Activated CD4-positive, alpha-beta T cell treated with anti-CD3 and anti-CD28 coated beads for 48 hours (primary cell): ENCODE measurements at places on chromosomes 16 and 17.
A peak's percentile ranks its signal among the peaks of the same experiment; 100 is the strongest.

DNA sequence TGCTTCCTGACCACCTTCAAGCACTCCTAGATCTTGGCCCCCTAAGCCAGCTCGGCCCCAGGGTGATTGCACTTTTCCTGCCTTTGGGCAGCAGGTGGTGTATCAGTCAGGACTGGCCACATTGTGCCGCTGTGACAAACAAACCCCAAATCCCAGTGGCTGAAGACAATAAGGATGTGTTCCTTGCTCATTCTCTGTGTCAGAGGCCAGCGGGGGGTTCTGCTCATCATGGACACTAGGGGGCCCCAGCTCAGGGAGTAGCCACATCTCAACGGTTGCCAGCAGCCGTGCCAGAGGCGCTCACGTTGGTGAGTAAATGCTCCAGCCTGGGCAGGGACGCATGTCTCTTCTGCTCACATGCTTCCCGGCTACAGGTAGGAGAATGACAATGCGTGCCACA is 60.4 kb downstream of the ZDHHC7 start:
- DNase-seq: peak; percentile 61

DNA sequence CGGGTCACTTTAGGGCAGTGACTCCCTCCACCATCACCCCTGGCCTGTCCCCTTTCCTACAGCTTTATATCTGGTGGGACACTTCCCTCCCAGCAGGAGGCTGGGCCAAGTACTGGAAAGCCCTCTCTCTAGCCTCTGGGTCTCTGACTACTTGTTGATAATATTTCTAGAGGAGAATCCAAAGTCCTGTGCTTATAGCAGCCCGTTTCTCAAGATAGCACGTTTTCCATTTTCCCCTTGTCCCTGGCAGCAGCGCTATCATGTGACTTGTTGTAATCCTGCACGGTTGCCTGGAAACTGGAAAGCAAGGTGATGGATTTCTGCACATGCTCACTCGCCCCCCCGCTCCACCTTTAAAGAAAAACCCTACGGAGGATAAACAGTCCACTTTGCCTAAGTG is 3.3 kb upstream of the AXIN2 start:
- no peak for DNase-seq

DNA sequence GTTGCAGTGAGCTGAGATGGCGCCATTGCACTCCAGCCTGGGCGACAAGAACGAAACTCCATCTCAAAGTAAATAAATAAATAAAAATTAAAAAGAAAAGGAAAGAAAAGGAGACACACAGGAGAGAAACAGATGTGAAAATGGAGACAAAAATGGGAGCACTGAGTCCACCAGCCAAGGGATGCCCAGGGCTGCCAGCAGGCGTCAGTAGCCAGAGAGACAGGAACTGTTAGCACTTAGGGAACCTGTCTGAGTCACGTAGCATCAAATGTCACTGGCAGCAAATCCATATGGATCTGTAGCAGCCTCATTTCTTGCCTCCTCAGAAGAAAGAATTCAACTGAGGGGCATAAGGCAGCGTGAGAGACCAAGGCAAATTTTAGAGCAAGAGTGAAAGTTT is 79.7 kb downstream of the CYLD start:
- no peak for DNase-seq

GRCh38 chr16:84040226-84040822 is 2.3 kb downstream of the SLC38A8 start:
- DNase-seq: no peak

DNA sequence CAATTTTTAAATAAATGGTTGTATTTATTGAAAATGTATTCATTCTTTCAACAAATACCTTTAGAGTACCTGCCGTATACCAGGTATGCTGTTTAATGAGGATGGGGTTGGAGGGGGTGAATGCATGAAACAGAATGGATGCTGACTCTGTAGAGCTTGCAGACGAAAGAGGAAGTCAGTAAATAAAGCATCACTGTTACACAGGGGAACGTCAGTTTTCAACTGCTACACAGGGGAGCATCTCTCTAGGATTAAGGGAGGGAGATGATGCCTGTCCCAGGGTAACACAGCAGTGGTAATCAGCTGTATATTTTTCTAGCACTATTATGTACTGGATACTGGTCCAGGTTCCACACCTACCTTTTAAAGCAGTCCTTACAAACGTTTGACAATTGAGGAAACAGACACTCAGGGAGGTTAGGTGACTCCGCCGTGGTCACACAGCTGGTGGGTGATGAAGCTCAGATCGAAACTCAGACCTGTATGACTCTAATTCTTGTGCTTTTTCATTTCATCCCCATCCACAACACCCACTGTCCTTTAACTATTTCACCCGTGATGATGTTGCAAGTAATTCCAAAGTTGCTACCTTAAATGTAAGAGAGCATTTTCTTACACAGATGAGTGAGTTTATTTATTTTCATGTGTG is 452.1 kb upstream of the HSBP1 start:
- DNase-seq: peak; percentile 5
